NCI-H2227 treated with DMSO at 0.1 percent for 48 hours (cell line): ENCODE measurements at places on chromosomes 11 and 22.
A peak's percentile ranks its signal among the peaks of the same experiment; 100 is the strongest.

GRCh38 chr22:37269936-37270678, 12.2 kb upstream of the CYTH4 start:
- no peak for DNase-seq

DNA sequence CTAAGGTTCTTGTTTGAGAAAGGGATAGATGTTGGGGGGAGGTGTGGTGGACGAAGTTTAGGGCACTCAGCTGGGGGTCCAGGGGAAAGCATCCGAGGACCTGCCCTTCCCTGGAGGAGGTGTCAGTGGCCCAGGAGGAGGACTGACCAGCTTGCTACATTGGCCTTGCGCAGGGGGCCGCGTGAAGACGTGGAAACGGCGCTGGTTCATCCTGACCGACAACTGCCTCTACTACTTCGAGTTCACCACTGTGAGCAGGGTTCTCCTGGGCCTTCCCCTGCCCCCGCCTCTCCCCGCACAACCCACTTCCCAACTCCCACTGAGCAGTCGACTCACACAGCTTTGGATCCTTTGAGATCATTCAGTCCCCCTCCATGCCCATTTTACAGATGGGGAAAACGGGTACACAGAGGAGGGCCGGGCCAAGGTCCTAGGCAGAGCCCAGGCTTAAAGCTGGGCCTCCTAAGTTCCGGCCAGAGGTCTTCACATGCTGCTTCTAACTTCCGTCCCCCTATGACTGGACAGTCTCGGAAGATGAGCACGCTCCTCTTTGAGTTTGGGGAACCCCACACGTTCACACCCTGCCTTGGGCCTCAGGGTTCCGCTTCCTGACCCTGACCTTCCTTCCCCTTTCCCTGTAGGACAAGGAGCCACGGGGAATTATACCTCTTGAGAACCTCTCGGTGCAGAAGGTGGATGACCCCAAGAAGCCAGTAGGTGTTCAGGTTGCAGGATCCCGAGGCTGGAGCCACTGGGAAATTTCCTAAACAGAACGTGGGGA, 28.7 kb downstream of the CYTH4 start:
- no peak for DNase-seq

GRCh38 chr11:12174477-12175143, 64.2 kb downstream of the MICAL2 start:
- DNase-seq: no peak

GRCh38 chr22:50297510-50298265, 9.8 kb downstream of the PLXNB2 start:
- no peak for DNase-seq

DNA sequence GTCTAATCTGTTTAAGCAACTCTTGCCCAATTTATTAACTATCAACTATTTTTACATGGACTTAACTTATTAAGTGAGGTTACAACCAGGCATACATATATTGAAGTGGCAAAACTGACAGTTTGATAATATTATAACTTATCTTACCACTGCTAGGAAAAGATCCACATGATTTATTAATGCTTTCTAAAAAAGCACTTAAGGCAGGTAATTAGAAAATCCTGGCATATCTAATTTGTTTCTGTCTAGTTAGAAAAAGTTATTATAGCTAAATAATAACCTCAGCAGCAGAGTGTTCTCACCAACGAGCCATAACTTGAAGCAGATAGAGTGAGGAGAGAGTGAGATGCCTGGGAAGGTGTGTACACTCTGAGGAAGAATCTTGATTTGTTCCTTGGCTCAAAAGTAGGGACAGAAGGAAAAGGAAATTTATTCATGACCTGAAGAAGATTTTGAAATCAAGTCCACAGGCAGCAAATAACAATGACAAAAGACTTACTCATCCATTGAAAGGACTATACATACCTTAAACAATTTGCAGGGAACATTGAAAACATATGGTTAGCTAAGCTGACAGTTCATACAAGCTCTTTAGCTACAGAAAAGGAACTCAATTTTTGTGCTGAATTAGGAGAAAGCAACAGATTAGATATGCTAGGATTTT, 7.1 kb upstream of the MUC15 start:
- DNase-seq: no peak

DNA sequence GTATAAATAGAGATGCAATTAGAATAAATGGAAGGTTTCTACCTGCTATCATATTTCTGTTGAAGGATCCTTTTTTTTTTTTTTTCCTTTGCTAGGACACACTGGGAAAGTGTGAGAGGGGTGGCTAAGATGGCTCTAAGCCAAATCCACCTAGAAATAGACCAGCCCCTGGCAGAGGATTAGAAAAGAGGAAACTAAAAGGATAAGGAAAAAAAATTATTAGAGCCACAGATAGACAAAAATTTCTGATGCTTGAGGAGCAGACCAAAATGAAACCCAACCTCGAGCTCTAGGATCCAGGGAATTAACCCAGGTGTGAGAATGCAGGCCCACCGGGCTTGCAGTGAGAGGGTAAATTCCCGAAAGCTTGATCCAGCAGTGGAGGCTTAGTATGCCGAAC, 262.3 kb downstream of the CADM1 start:
- DNase-seq: peak; percentile 72

GRCh38 chr11:96130061-96130620, 206.2 kb upstream of the MTMR2 start:
- DNase-seq: no peak

GRCh38 chr22:19689408-19689807, 24.9 kb upstream of the SEPTIN5 start:
- no peak for DNase-seq
